ENCODE measurements at places on chromosomes 13 and 19. TPM values are rescaled to one million over a fixed set of nuclear protein-coding genes. Genes with fewer than 3 reads are reported as not detected.

Gene LILRA1
- not detected for total RNA-seq

- H3K27me3 ChIP-seq = no peaks in the 10 kb centered on the region
- peaks cover 4% of the 10 kb centered on the region for H3K36me3 ChIP-seq
- no peaks in the 10 kb centered on the region for H3K4me1 ChIP-seq
- peak; percentile 18 for DNase-seq
These were observed 6.4 kb downstream of the ZNF808 start for GRCh38 chr19:52533901-52534300.

Gene ENOX1
- total RNA-seq = 9.1 TPM

Gene NLRP9
- not detected for total RNA-seq

- no peak overlapping the region for H3K4me3 ChIP-seq
- H3K27ac ChIP-seq = no peak overlapping the region
- H3K36me3 ChIP-seq = no peaks in the 10 kb centered on the region
- H3K27me3 ChIP-seq = no peaks in the 10 kb centered on the region
- H3K4me1 ChIP-seq = no peaks in the 10 kb centered on the region
These were observed 51.0 kb downstream of the DIAPH3 start for GRCh38 chr13:60112771-60113170.

GRCh38 chr13:51885651-51886050, 23.9 kb downstream of the CCDC70 start:
- H3K4me1 ChIP-seq = no peaks in the 10 kb centered on the region
- H3K36me3 ChIP-seq = no peaks in the 10 kb centered on the region
- H3K27ac ChIP-seq = no peak overlapping the region
- H3K4me3 ChIP-seq = no peak overlapping the region

- H3K36me3 ChIP-seq = no peaks in the 10 kb centered on the region
- H3K4me3 ChIP-seq = no peak overlapping the region
These were observed 7.6 kb downstream of the TPRX1 start for GRCh38 chr19:47796785-47797184.

Gene ZNF649
- 7.9 TPM for total RNA-seq

DNA sequence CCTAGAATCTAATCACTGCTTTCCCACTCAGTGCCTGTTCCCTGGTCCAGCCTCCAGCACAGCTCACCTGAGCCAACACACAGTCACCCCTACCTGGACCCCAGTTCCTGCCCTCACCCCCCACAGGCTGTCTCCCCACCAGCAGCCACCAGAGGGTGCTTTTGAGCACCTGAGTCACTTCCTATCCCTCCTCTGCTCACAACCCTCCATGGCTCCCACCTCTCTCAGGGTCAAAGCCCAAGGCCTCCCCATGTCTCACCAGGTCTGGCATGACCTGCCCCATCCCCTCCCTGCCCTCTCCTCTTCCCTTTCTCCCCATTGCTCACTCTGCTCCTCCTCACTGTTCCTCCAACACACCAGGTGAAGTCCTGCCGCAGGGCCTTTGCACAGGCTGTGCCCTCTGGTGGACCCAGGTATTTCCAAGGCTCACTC, 7.1 kb upstream of the DPP9 start:
- no peaks in the 10 kb centered on the region for H3K36me3 ChIP-seq
- DNase-seq = no peak
- H3K27me3 ChIP-seq = no peaks in the 10 kb centered on the region
- no peaks in the 10 kb centered on the region for H3K4me1 ChIP-seq
- no peak overlapping the region for H3K27ac ChIP-seq

Gene MED26
- total RNA-seq = 11.4 TPM

Gene IGFL4
- 4.4 TPM for total RNA-seq

Gene OSCAR
- total RNA-seq = 0.23 TPM

- H3K4me3 ChIP-seq = no peak overlapping the region
- H3K27me3 ChIP-seq = no peaks in the 10 kb centered on the region
- DNase-seq = no peak
- peaks cover 19% of the 10 kb centered on the region for H3K4me1 ChIP-seq
These were observed 74.2 kb downstream of the SPACA7 start for GRCh38 chr13:112450118-112450903.

DNA sequence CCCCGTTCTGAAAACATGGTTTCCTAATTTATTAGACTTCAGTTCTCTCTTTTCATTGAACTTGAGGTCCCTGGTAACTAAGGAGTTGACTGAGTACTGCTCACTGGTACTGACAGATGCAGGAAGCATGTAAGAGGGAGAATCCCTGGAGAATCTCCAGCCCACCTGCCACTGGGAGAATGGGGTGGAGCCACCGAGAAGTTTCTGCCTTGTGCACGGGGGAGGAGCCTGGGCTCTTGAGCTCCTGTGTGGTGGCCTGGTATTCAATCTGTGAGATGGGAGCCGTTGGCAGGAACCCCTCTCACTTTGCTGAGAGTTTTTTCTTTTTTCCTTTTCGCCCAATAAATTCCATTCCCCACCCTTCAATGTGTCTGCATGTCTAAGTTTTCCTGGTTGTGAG, 13.2 kb upstream of the AKAP11 start:
- H3K27me3 ChIP-seq = no peaks in the 10 kb centered on the region
- H3K4me3 ChIP-seq = no peak overlapping the region
- no peaks in the 10 kb centered on the region for H3K4me1 ChIP-seq
- H3K36me3 ChIP-seq = no peaks in the 10 kb centered on the region
- no peak for DNase-seq
- no peak overlapping the region for H3K27ac ChIP-seq

Gene ZNF497
- 1.7 TPM for total RNA-seq

DNA sequence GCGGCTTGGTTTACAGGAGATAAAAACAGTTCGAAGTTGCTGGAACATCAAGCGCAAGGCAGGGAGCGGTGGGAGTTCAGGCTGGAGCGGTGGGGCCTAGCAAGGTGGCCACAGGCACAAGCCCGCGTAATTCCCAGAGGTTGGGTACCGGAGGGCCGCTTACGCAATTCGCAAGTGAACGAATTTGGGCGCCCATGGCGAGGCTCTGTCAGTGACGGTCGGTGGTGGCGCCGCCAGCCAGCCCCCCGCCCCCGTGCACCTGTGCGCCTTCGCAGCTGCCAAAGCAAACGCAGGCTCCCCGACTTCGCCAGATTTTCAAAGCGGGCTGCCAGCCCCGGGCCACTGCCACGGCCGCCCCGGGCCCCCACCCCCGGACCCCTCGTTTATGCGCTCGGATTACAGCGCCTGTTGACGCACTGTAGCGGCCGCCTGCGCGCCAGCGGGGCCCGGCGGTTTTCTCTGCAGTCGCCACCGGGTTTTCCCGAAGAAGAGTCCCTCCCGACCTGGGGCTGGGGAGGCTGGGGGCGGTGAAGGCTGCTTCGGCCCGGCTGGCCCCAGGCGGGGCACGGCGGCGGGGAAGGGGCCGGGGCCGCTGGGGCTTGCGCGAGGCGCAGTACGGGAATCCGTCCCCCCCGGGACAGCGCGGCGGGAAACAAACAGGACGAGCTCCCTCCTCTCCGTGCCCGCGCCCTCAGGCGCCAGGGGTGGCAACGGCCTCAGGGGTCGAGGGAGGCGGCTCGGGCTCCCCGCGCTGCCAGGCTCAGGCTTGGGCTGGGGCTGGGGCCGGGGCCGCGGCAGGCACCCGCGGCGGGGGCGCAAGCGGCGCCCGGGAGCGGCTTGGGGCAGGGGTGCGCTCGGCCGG, 709 bp downstream of the N4BP2L1 start:
- no peaks in the 10 kb centered on the region for H3K27me3 ChIP-seq
- no peaks in the 10 kb centered on the region for H3K36me3 ChIP-seq
- DNase-seq = peak; percentile 58
- H3K4me1 ChIP-seq = peaks cover 22% of the 10 kb centered on the region
- peak overlapping the region; percentile 62 for H3K4me3 ChIP-seq

- no peak overlapping the region for H3K27ac ChIP-seq
- no peak overlapping the region for H3K4me3 ChIP-seq
- no peaks in the 10 kb centered on the region for H3K36me3 ChIP-seq
- H3K27me3 ChIP-seq = no peaks in the 10 kb centered on the region
- no peaks in the 10 kb centered on the region for H3K4me1 ChIP-seq
- DNase-seq = no peak
These were observed 467.3 kb downstream of the TSHZ3 start for GRCh38 chr19:30881930-30882329.

- no peaks in the 10 kb centered on the region for H3K27me3 ChIP-seq
- DNase-seq = no peak
- H3K36me3 ChIP-seq = no peaks in the 10 kb centered on the region
- no peaks in the 10 kb centered on the region for H3K4me1 ChIP-seq
- no peak overlapping the region for H3K27ac ChIP-seq
These were observed 14.8 kb downstream of the AXL start for GRCh38 chr19:41233748-41234240.

Gene TEKTIP1
- total RNA-seq = 1.9 TPM

DNA sequence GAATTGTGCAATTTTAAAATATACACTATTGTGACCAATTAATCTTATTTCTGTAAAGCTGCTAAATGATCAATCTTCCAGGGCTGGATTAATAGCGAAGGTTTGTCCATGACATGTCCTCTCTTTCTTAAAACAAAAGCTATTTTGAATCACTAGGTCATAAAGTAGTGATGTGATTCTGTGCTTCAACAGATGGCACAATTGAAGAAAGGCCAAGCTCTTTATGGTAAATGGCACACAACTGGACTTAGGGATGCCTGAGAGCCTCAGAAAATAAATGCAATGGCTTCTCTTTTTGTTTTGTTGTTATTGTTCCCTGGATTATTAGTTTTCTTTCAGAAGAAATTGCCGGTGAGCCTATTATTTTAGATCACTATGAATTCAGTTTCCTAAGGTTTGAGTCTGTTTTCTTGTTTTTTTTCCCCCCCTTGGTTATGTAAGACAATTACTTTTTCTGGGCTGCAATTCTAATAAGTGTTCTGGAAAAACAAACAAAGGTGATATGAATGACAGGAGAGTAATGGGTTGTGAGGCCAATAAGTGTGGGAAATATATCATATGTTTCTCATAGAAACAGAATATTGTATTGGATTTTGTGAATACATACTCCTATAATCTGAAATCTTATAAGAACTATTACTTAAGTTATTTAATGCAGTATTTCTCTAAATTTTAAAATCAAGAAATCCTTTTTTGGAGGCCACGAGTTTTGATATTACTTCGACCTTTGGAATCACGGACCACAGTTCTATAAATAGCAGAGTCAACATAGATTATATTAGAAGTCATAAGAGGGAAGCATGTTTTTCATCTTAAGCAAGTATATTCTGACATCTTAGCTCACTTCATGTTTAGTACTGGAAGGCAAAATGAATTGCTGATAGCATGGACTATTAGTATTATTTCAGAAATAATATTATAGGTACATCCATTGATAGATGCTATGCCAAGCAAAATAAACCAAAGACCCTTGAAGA, 16.8 kb downstream of the SLITRK1 start:
- H3K4me1 ChIP-seq = no peaks in the 10 kb centered on the region
- H3K36me3 ChIP-seq = no peaks in the 10 kb centered on the region
- no peak overlapping the region for H3K4me3 ChIP-seq
- H3K27me3 ChIP-seq = no peaks in the 10 kb centered on the region

GRCh38 chr13:28657784-28658538, 969 bp upstream of the POMP start:
- H3K27ac ChIP-seq = peak overlapping the region; percentile 85
- H3K4me1 ChIP-seq = peaks cover 14% of the 10 kb centered on the region
- H3K4me3 ChIP-seq = peak overlapping the region; percentile 89
- H3K36me3 ChIP-seq = no peaks in the 10 kb centered on the region
- H3K27me3 ChIP-seq = no peaks in the 10 kb centered on the region
- DNase-seq = no peak

DNA sequence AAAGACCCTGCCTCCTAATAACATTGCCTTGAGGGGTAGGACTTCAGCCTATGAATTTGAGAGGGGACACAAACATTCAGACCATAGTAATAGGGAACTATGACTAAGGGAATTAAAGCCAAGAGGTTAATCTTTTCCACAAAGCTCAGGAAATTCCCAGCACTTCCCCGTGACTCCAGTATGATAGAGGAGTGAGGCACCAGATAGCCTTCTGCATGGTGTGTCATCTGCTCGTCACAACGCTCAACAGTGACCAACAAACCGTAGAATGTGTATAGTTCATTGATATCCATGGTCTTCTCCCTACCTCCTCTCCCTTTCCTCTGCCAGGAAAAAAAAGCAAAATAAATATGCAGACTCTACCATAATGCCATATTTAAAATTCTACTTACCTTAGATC, 64.4 kb downstream of the B3GLCT start:
- no peaks in the 10 kb centered on the region for H3K27me3 ChIP-seq
- no peaks in the 10 kb centered on the region for H3K4me1 ChIP-seq
- no peak for DNase-seq
- H3K27ac ChIP-seq = no peak overlapping the region
- no peak overlapping the region for H3K4me3 ChIP-seq

GRCh38 chr19:44803442-44804428, 5.2 kb upstream of the BCAM start:
- H3K4me1 ChIP-seq = peaks cover 24% of the 10 kb centered on the region
- no peaks in the 10 kb centered on the region for H3K27me3 ChIP-seq
- no peak for DNase-seq
- peaks cover 5% of the 10 kb centered on the region for H3K36me3 ChIP-seq
- H3K4me3 ChIP-seq = no peak overlapping the region
- H3K27ac ChIP-seq = no peak overlapping the region

- H3K4me3 ChIP-seq = no peak overlapping the region
- peak; percentile 20 for DNase-seq
- H3K36me3 ChIP-seq = no peaks in the 10 kb centered on the region
- H3K4me1 ChIP-seq = no peaks in the 10 kb centered on the region
These were observed 5.9 kb downstream of the ZFR2 start for GRCh38 chr19:3862826-3863500.

DNA sequence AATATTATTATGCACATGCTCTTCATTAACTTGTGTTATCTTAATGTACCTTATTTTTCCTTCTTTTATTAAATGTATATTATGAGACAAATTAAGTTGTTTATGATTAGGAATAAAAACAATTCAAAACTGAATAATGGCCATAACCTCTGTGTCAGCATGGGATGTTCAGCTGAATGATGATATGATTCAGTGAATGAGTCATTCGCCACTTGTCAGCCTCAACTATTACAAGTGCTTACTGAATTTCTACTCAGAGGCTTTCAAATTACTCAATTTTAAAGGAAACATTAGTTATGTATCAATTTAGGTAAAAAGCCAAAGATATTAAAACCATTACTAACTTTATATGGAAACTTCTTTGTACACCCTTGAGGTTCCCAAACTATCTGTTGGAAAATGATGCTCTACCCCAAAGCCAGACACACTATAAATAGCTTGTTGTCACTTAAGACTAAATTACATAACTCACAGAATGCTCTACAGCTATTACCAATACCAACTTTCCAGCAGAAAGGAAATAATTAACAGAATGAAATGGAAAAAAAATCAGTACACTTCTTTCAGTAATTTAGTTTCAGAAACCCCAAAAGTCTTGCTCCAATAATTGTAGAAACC, 14.4 kb downstream of the LIG4 start:
- H3K36me3 ChIP-seq = no peaks in the 10 kb centered on the region
- H3K27me3 ChIP-seq = no peaks in the 10 kb centered on the region
- no peak overlapping the region for H3K4me3 ChIP-seq
- H3K4me1 ChIP-seq = no peaks in the 10 kb centered on the region

DNA sequence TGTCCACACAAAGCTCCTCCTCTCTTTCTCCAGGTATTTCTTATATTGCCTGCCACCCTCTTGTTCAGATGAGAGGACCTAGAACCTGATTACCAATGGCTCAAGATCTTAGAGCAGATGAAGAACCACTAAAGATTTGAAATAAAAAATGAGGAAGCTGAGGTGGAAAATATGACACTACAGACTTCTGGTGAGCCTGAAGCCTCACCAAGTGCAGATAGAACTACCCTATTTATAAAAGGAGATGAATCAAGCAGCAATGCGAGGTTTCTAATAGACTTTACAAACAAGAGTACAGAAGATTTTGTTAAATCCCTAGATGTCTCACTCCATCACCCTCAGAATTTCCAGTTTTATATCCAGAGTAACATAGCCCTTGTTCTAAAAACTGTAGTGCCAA, 345.8 kb downstream of the TBC1D4 start:
- no peaks in the 10 kb centered on the region for H3K27me3 ChIP-seq
- no peaks in the 10 kb centered on the region for H3K36me3 ChIP-seq
- no peak overlapping the region for H3K27ac ChIP-seq

Gene PSG6
- not detected for total RNA-seq

- H3K27me3 ChIP-seq = no peaks in the 10 kb centered on the region
- H3K4me3 ChIP-seq = no peak overlapping the region
- no peak overlapping the region for H3K27ac ChIP-seq
- no peaks in the 10 kb centered on the region for H3K36me3 ChIP-seq
- H3K4me1 ChIP-seq = no peaks in the 10 kb centered on the region
These were observed 112.2 kb downstream of the FGF14 start for GRCh38 chr13:102289606-102290005.

All from Caco-2 (cell line).